Activated naive CD4-positive, alpha-beta T cell treated with anti-CD3 and anti-CD28 coated beads for 36 hours (primary cell): ENCODE measurements at places on chromosomes 4 and X.

DNA sequence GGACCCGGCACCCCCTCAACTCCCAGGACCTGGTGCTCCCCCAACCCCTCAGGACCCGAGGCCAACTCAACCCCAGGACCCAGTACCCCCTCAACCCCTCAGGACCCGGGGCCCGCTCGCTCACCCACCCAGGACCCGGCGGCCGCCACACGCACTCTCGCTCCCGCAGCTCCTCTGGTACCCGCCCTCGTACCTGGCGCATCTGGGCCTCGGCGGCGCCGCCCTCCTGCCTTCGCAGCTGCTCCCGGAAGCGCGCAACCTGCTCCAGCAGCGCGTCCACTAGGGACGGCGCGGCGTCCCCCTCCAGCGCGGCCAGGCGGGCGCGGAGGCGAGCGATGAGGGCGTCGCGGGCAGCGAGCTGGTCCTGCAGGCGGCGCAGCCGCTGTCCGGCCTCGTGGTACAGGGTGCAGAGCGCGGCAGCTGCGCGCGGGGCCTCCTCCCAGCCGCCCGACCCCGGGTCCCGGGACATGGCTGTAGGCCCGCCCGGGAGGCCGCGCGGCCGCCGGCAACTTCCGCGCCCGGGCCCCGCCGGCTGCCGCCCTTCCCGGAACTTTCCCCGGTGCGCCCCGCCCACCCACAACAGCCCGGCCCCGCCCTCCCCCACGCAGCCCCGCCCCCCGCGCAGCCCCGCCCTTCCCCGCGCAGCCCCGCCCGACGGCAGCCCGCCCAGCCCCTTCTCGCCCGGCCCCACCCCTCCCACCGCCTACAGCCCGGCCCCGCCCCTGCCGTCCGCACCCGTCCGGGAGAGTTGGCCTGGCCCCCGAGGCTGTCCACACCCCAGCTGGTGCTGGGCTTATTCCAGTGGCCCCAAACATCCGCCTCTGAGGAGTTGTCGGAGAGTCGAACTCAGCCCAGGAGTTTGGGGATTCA is at the start of gene TNIP2:
Gene TNIP2 (minus strand): TSS at position 516 of the 870 bp plus-strand sequence. CDS start 47 bp downstream, at position 469.
- peak; percentile 79 for DNase-seq
- peaks cover 2% of the 10 kb centered on the region for H3K36me3 ChIP-seq
- H3K27me3 ChIP-seq = no peaks in the 10 kb centered on the region
- H3K27ac ChIP-seq = peak within 1 kb of the TSS; percentile 65
- H3K4me3 ChIP-seq = peak within 1 kb of the TSS; percentile 67

DNA sequence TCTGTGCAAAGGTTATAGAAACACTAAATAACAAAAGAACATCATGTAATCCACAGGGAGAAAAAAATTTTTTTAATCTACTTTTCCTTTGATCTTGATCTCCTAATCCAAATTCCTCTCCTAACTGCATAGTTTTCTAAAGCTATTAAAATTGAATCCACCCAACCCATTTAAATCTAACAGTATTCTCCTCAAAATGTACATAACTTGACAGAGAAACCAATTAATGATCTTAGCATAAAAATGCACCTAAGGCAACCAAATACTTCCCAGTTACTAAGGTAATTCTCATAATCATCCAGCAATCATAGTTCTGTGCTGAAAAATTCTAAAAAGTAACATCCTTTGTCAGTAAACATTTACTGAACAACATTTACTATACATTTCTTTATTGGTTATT is 60.7 kb downstream of the PRDM5 start:
- no peak for DNase-seq
- H3K36me3 ChIP-seq = no peaks in the 10 kb centered on the region
- peaks cover 3% of the 10 kb centered on the region for H3K4me1 ChIP-seq
- H3K27ac ChIP-seq = no peak overlapping the region
- no peak overlapping the region for H3K4me3 ChIP-seq
- H3K27me3 ChIP-seq = no peaks in the 10 kb centered on the region

DNA sequence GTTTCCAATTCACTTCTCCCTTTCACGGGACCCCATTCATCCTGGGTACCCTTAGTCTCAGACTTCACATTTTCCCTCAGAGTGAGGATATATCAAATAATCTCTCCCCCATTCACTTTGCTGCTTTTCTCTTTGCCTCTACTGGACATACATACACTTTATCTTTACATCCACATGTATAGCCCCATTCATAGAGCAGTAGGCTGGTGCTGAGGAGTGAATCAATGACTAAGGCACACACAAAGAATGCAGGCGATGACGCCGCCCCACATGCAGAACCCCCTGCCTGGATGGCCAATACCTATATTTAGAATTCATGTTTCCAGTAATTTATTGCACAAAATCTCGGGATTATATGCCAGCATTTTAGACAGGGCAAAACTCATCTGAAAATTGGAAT is 554.3 kb upstream of the TENM3 start:
- no peaks in the 10 kb centered on the region for H3K36me3 ChIP-seq
- no peaks in the 10 kb centered on the region for H3K27me3 ChIP-seq
- H3K4me3 ChIP-seq = no peak overlapping the region
- DNase-seq = no peak
- no peak overlapping the region for H3K27ac ChIP-seq

DNA sequence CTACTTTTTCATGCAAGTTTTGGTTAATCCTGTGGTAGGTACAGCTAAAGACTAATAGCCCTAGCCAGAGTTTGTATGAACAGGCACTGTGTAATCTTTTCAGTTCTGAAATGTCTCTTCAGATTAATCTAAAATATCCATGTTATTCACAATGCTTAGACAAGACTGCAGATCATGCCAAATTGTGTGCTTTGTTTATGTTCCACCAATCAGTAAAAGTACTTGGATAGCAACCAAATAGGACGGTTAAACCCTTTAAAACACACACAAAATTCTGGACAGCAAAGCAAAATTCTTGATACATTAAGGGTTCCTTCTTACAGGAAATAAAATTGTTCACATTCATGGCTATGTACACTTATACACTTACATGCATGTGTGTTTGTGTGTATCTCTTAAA is 139.1 kb downstream of the KLHL13 start:
- H3K4me1 ChIP-seq = no peaks in the 10 kb centered on the region
- no peaks in the 10 kb centered on the region for H3K27me3 ChIP-seq
- no peak overlapping the region for H3K27ac ChIP-seq
- H3K36me3 ChIP-seq = no peaks in the 10 kb centered on the region
- H3K4me3 ChIP-seq = no peak overlapping the region
- DNase-seq = no peak

GRCh38 chr4:148376151-148376550 is 66.1 kb downstream of the NR3C2 start:
- peak overlapping the region; percentile 68 for H3K4me3 ChIP-seq
- H3K36me3 ChIP-seq = no peaks in the 10 kb centered on the region
- no peaks in the 10 kb centered on the region for H3K27me3 ChIP-seq
- peaks cover 32% of the 10 kb centered on the region for H3K4me1 ChIP-seq
- peak overlapping the region; percentile 80 for H3K27ac ChIP-seq

DNA sequence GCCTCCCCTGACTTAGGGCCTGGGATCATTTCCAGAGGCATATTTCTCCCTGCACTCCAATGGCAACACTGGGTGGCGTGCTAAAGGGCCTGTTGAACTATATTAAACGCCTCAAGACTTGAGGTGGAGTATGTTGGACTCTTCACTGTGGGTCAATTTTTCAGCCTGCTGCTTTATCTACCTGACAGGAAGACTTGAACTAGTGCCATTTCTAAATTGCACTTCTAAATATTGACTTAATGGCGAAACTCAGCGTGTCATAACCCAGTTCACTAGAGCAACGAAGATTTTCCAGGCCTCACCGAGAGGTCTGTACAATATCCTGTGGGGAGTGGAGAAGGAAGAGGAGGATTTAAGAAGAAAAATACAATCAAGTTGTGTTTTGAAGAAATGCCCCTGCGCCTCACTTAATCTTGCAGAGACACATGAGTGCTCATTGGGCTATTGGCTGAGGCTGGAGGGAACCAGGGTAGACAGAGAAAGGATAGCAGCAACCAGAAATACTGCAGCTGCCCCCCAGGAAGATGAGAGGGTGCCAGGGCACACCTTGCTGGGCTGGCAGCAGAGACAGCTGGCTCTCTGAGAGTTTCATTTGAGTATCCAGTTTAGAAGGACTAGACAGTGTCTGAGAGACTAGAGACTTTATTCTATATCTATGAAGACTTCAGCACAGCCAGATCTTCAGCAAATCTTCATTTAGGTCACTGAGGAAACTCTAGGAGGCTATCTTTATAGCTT is 67.4 kb downstream of the ENPP6 start:
- H3K4me1 ChIP-seq = peaks cover 6% of the 10 kb centered on the region
- no peak overlapping the region for H3K4me3 ChIP-seq
- H3K27me3 ChIP-seq = peaks cover 3% of the 10 kb centered on the region
- H3K27ac ChIP-seq = no peak overlapping the region
- no peaks in the 10 kb centered on the region for H3K36me3 ChIP-seq

GRCh38 chr4:102335616-102336015 is 9.7 kb downstream of the SLC39A8 start:
- no peak overlapping the region for H3K27ac ChIP-seq
- DNase-seq = no peak
- peaks cover 1% of the 10 kb centered on the region for H3K36me3 ChIP-seq
- peaks cover 46% of the 10 kb centered on the region for H3K4me1 ChIP-seq

- H3K4me3 ChIP-seq = no peak overlapping the region
- no peak overlapping the region for H3K27ac ChIP-seq
- no peaks in the 10 kb centered on the region for H3K36me3 ChIP-seq
- peaks cover 7% of the 10 kb centered on the region for H3K27me3 ChIP-seq
- no peaks in the 10 kb centered on the region for H3K4me1 ChIP-seq
Measured at GRCh38 chr4:8676676-8677075, 84.1 kb downstream of the CPZ start.

DNA sequence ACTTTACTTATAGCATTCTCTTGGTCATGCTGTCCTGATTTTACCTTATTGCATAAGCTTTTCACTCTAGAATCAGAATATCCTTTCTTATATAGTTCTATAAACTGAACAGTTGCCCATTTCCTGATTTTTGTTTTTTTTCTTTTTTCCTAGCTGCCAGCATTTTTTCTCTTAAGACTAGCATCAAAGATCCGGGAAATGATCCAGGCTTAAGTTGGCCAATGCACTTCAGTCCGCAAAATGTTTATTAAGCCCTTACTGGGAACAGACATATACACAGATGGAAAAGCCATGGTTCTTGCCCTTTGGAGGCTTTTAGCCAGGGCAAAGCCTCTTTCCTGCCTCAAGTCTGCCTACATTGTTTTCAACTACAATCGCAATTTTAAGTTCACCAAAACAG is 10.1 kb upstream of the BMP2K start:
- peaks cover 16% of the 10 kb centered on the region for H3K4me1 ChIP-seq
- H3K4me3 ChIP-seq = no peak overlapping the region
- no peak overlapping the region for H3K27ac ChIP-seq

- H3K36me3 ChIP-seq = no peaks in the 10 kb centered on the region
- H3K27ac ChIP-seq = no peak overlapping the region
- DNase-seq = no peak
- no peaks in the 10 kb centered on the region for H3K4me1 ChIP-seq
- H3K4me3 ChIP-seq = no peak overlapping the region
Measured at GRCh38 chrX:151359341-151359740, 37.7 kb upstream of the VMA21 start.

DNA sequence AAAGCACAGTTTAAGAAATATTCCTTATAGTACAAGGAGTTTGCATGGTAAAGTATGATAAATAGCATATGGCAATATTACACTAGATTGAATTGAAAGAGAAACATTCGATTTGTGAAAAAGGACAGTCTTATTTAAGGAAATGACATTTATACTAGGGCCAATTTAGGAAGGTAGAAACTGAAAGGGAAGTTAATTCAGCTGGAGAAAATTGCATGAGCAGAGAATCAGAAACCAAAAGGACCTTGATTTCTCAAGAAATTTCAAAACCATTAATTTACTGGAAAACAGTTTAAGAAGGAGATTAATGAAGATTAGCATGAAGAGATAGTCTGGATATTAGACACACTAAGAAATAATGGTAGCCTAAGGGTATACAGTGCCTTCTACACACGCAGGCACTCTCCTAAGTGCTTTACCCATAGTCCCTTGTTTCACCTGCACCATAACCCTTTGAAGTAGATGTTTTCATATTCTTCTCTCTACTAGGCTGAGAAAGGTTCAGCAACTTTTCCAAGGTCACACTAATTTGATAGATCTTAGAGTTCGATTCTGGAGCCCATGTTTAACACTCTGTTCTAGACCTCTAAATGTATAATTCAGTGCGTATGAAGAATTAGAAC is 259.1 kb upstream of the SLIT2 start:
- no peaks in the 10 kb centered on the region for H3K27me3 ChIP-seq
- H3K4me1 ChIP-seq = no peaks in the 10 kb centered on the region
- H3K27ac ChIP-seq = no peak overlapping the region
- DNase-seq = no peak
- H3K4me3 ChIP-seq = no peak overlapping the region

- no peak overlapping the region for H3K27ac ChIP-seq
- DNase-seq = no peak
- no peak overlapping the region for H3K4me3 ChIP-seq
- H3K27me3 ChIP-seq = peaks cover 3% of the 10 kb centered on the region
- H3K36me3 ChIP-seq = no peaks in the 10 kb centered on the region
Measured at GRCh38 chrX:53458082-53458481, 23.9 kb upstream of the HSD17B10 start.

- H3K27ac ChIP-seq = no peak overlapping the region
- H3K4me3 ChIP-seq = no peak overlapping the region
- peaks cover 21% of the 10 kb centered on the region for H3K4me1 ChIP-seq
- no peak for DNase-seq
Measured at GRCh38 chr4:159098482-159099127, 4.3 kb upstream of the RAPGEF2 start.

DNA sequence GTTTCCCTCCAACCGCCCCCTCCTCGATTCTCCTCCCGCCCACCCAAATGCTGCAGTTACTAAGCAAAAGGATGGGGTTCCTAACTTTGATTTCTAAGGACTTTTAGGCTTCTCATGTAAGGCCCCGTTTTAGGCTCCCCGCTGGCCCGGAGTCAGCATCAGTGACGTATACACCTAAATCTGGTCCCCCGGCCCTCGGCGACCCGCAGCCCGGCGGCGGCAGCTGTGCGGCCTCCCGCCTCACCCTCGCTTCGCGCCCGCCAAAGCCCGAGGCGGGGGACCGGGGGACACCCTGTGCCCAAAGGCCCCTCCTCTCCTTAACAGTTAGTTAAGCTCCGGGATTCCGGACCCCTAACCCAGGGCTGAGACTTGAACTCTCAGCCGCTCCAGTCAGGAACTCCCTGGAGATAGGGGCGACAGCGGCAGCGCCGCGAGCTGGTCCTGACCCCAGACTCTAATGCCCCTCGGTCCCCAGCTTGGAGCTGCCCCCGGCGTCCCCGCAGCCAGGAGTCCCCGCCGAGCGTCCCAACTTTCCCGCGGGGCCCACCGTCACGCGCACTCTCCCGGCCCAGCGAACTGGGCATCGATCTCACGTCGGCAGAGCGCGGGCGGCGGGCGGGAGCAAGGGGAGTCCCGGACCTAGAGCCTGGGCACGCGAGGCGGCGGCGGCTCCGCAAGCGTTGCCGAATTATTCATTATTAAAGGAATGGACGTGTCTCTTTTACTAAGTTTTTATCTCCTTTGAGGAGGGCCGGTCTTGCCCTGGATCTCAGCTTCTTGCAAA is 1.5 kb upstream of the NR3C2 start:
- peak overlapping the region; percentile 30 for H3K27ac ChIP-seq
- H3K4me1 ChIP-seq = peaks cover 43% of the 10 kb centered on the region
- H3K4me3 ChIP-seq = peak overlapping the region; percentile 96
